ENCODE measurements at places on chromosomes 16 and 17.

- DNase-seq: no peak
These were observed 5.6 kb downstream of the ERAL1 start for GRCh38 chr17:28860363-28860808.

- peak; percentile 75 for DNase-seq
These were observed 3.4 kb downstream of the SOX8 start for GRCh38 chr16:984736-985636.

DNA sequence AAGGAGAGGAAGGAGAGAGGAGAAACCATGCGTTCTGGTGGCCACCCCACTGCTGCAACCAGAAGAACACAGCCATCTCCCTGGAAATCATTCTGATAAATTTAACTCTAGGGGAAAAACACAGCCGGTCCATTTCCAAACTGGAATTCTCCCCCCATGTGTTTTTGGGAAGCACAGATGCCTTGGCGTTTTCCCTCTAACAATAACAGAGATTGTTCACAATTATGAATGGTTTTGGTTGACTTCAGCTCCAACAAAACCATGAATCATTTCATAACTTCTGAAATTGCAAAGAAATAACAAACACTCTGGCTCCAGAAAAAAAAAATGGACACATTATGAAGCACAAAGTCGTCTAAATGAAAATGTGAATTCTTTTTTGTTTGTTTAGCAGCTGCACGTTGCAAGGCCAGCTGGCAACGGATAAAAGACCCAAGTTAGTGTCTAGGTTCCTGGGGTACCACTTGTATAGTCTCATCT lies 46.2 kb downstream of the GNAO1 start:
- no peak for DNase-seq

GRCh38 chr17:57521606-57522005 lies 223.5 kb downstream of the CCDC182 start:
- DNase-seq: no peak

- no peak for DNase-seq
These were observed 114.5 kb downstream of the SMG6 start for GRCh38 chr17:2188971-2189630.

DNA sequence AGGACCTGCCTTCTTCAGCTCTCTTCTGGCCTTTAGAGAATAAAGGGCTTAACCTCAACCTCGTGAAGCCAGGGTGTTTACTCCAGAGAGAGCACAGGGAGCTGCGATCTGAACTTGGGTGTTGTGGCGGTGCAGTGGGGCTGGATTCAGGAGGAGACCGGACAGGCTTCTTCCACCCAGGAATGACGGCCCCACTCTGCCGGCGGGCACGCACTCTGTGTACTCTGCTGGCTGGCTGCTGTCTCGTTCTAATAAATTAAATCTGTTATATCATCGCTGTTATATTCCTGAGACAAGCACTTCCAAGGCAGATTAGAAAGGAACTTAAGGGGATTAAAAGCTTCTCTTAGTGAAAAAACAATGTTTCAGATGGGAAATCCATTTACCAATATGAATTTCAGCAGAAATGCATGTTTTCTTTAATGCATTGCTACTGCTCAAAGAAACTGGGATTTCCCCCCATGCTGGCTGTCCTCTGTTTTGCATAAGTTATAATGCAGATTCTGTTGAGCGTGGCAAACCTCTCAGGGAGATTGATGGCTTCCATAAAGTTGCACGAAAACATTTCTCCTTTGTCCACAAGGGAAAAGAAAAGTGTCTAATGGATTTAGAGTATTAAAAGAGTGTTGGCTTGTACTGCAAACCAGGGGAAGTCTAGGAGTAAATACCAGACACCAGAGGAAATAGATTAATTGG lies 168.6 kb upstream of the IRX3 start:
- DNase-seq: no peak

GRCh38 chr17:80790981-80791742 lies 200.5 kb upstream of the CHMP6 start:
- DNase-seq: no peak

DNA sequence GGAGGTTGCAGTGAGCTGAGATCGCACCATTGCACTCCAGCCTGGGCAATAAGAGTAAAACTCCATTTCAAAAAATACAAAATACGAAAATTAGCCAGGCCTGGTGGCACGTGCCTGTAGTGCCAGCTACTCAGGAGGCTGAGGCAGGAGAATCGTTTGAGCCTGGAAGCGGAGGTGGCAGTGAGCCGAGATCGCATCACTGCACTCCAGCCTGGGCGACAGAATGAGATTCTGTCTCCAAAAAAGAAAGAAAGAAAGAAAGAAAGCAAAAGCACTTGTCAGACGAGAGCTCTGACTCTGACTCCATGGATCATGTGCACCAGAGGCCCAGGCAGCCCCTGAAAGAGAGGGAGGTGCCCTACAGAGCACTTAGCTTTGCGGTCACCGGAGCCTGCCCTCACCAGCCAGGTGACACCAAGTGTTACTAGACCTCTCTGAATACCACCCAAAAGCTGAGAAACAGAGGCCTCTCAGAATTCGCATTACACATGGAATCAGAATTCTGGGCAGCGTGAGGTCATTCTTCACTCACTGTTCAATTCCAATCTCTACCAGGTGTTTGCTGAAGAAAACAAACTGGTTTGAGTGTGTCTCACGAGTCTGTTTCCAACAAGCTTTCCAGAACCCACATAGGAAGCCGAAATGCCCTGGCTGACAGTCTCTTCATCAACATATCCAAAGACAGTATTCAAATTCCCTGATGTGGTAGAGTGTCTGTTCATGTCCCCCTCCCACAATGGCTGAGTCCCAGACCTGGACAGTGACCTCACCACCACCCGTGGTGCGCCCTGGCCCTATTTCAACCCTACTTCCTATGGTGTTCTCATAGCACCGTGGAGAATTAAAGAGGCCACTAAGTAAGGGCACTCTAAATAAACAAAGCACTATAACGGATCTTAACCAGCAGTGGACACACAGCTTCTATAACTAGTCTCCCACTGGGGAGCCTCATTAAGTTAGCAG lies 1.5 kb downstream of the FLCN start:
- DNase-seq: no peak

GRCh38 chr17:58703137-58703915 lies 10.9 kb downstream of the RAD51C start:
- DNase-seq: no peak

- DNase-seq: no peak
These were observed at the start of gene ABCA9 for GRCh38 chr17:69060822-69061221. TSS of gene ABCA9 (minus strand) at chr17:69060927. CDS start at chr17:69051126, 9,801 bp downstream.

DNA sequence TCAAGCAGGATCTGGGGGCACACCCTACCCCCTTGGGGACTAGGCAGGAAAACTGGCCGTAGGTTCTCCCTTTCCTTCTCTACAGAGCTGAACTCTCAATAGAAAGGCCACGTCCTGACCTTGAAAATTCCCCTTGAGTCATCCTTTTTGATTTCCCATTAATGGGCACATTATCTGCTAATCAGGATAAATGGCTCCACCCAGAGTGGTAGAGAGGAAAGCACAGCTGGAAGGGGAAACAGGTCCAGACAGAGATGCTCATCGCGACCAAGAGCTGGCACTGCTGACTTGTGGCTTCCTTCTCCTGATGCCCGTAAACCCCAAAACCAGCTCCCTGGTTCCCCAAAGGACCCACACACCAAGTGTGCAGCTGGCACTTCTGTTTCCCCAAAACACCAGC lies 206.5 kb upstream of the CDH5 start:
- DNase-seq: no peak

DNA sequence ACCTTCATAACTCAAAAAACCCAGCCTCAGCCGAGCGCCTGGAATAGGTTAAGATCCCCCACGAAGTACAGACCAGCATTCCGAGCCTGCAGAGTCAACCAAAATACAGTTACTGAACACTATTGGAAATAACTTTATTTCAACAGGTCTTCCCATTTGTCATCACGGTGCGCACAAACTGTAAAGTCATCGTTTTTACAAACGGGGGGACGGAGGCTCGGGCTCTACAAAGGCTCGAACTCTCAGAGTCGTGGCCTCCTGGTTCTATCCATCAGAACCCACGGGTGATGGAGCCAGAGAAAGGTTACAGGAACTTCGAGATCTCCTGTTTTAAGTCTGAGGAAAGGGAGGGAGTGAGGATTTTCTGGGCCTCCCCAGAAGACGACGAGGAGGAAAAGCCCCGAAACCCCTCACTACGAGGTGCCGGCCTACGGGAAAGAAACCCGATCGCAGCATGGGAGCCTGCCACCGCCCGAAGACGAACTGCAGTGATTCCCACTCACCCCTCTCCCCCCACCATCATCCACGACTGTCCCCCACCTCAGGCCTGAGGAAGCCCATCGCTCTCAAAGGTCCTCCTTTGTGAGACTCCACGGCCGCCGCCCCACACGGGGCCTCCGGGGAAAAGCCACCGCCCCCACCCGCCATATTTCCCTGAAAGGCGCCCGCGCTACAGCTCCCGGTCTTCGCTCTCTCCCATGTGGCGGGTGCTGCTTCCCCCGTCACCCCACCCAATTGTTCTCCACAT lies 917 bp downstream of the YWHAE start:
- peak; percentile 64 for DNase-seq

DNA sequence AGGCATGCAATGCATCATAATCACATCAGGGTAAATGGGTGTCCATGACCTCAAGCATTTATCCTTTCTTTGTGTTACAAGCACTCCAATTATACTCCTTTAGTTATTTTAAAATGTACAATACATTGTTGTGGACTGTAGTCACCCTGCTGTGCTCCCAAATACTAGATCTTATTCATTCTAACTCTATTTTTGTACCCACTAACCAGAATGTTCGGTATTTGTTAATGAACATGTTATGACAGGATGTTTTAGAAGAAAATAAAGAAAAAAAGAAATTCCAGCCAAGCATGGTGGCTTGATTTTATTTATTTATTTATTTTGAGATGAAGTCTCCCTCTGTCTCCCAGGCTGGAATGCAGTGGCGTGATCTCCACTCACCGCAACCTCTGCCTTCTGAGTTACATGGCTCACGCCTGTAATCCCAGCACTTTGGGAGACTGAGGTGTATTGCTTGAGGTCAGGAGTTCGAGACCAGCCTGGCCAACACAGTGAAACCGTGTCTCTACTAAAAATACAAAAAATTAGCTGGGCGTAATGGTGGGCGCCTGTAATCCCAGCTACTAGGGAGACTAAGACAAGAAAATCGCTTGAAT lies 1.8 kb upstream of the NDE1 start:
- DNase-seq: no peak

- DNase-seq: no peak
These were observed 19.8 kb downstream of the HNF1B start for GRCh38 chr17:37725021-37725595.

GRCh38 chr17:50437409-50437808 lies 11.4 kb downstream of the ACSF2 start:
- no peak for DNase-seq

Measured in nucleus accumbens (tissue), 56 donors.